ENCODE measurements at places on chromosomes 12 and 14. TPM values are rescaled to one million over a fixed set of nuclear protein-coding genes. Genes with fewer than 3 reads are reported as not detected.

- no peak for DNase-seq
Measured at GRCh38 chr12:58069268-58069963, 128.0 kb downstream of the ATP23 start.

ANGEL1 gene
- total RNA-seq: 8.7 TPM

GRCh38 chr12:116431677-116432300, 127.4 kb upstream of the MAP1LC3B2 start:
- no peak for DNase-seq

- peak; percentile 46 for DNase-seq
Measured at GRCh38 chr14:70359076-70359424, 433 bp downstream of the COX16 start.

OLR1 gene
- 0.35 TPM for total RNA-seq

DNA sequence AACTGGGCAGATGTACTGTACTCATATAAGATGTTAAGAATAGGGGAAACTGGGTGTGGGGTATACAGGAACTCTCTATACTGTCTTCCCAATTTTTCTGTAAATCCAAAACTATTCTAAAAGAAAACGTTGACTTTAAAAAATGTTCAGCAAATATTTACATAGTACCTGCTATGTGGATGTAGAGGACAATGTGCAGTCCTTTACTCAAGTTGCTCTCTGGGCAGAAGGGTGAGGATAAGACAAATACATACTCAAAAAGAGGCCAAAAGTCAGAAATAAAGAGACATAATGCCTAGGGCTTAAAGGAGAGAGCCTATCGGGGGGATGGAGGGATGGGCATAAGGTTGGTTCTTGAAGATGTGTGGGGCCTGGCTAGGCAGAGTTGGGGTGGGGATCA, 44.7 kb downstream of the PPP1R36 start:
- no peak for DNase-seq

INTS13 gene
- total RNA-seq: 27.0 TPM

GRCh38 chr12:65765436-65765813, 58.9 kb upstream of the HMGA2 start:
- DNase-seq: no peak
